ENCODE measurements at places on chromosomes 1 and 21. TPM values are rescaled to one million over a fixed set of nuclear protein-coding genes. Genes with fewer than 3 reads are reported as not detected.

DDX59 gene
- total RNA-seq, result 19.4 TPM

GRCh38 chr1:198934901-198935305 lies 296.1 kb downstream of the PTPRC start:
- no peak for DNase-seq
- H3K27me3 ChIP-seq, result no peaks in the 10 kb centered on the region
- H3K4me1 ChIP-seq, result no peaks in the 10 kb centered on the region
- H3K4me3 ChIP-seq, result no peak overlapping the region
- H3K27ac ChIP-seq, result no peak overlapping the region
- H3K36me3 ChIP-seq, result no peaks in the 10 kb centered on the region

DNA sequence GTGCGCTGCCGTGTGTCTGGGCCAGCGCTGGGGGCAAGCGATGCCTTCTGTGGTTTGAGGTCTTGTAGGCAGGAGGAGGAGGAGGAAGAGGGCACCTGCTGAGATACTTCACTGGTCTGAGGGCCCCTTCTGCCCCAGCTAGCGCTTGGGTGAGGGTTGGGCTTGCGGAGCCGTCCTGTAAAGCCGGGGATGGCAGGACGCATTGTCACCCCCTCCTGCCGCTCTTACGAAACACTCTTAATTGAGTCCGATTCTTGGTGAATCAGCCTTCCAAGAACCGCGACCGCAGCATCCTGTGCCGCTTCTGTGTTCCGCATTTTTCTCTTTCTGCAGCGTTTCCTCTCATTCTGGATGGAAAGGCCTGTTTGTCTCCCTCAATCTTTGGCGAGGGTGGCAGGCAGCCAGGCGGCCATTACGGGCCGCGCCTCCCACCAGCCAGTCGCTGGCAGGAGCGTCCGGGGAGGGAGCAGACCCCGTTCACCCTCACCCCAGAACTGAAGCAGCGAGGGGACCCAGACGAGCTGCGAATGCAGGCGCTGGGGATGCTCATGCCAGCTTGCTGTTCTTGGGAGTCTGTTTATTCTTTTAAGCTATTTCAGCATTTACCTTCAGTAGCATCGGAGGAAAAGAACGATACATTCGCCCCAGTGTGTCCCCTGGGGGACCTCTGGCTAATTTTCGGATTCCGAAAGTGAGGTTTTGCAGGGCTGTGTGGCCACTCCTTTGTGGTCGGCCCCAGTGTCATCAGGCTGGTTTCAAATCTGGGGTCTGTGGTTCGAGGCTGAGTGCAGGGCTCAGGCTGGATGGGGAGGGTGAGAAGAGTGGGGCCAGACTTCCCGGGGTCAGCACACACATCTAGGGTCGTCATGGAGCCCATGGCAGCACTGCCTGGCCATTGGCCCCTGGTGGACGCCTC lies 62.7 kb downstream of the SKI start:
- no peak overlapping the region for H3K4me3 ChIP-seq
- H3K4me1 ChIP-seq, result peaks cover 13% of the 10 kb centered on the region
- no peaks in the 10 kb centered on the region for H3K27me3 ChIP-seq
- no peak for DNase-seq
- no peaks in the 10 kb centered on the region for H3K36me3 ChIP-seq

- H3K4me1 ChIP-seq, result no peaks in the 10 kb centered on the region
- no peak for DNase-seq
- H3K27ac ChIP-seq, result no peak overlapping the region
- H3K4me3 ChIP-seq, result no peak overlapping the region
- no peaks in the 10 kb centered on the region for H3K36me3 ChIP-seq
Measured at GRCh38 chr1:67441739-67442281, 11.6 kb upstream of the SERBP1 start.

DNA sequence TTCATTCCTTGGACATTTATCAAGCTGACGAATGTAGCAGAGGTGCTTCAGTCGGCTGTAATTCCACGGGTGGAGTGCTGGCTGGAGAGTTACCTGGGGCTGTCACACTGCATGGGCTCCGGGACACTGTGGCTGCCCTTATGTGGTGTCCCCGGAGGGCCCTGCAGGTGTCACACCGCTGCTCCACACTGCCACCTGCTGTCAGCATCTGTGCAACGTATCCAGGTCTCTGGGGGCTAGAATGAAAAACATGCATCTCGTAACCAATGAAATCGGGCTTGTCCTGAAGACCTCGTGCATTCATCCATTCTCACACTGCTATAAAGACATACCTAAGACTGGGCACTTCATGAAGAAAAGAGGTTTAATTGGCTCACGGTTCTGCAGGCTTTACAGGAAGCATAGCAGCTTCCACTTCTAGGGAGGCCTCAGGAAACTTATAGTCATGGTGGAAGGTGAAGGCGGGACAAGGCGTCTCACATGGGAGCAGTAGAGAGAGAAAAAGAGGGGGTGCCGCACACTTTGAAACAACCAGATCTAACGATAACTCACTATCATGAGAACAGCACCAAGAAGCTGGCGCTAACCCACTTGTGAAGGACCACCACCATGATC lies 46.7 kb upstream of the PCBP3 start:
- no peaks in the 10 kb centered on the region for H3K4me1 ChIP-seq
- H3K4me3 ChIP-seq, result no peak overlapping the region
- H3K27me3 ChIP-seq, result no peaks in the 10 kb centered on the region
- DNase-seq, result peak; percentile 41

GRCh38 chr1:97947695-97948094 lies 26.9 kb upstream of the DPYD start:
- DNase-seq, result no peak
- no peaks in the 10 kb centered on the region for H3K4me1 ChIP-seq
- no peaks in the 10 kb centered on the region for H3K27me3 ChIP-seq
- H3K4me3 ChIP-seq, result no peak overlapping the region

DNA sequence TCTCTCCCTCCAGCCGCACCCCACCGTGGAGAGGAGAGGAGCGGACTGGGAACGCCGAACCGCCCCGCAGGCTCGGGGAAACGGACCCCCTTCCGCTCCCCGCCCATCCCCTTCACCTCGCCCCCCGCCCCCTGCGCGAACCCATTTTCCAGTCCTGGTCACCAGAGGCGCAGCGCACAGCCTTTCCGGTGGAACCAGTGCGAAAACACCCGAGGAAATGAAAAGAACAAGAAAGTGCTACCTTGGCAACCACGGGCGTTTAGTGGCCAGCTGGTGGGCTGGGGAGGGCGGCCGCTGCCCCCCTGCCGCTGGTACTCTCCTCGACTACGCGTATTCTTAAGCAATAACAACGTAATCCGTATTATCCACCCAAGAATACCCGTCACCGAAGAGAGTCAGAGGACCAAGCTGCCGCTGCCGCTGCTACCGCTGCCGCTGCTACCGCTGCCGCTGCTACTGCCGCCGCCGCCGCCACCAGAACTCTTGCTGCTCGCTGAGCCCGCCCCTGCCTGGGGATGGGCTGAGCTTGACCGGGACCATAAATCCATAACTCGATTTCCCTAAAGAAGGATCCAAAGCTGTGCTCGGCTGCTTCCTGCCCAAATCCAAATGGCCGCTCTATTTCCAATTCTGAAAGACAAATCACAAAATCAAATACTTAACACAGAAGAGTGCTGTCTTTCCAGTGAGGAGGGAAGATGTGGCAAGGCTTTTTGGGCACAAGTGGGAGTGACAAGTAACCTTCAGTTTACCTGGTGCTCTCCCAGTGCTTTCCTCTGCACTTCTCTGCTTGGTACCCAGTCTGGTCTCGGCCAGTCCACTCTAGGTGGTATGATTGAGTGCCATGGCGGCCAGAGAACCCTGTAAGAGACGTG lies 125.2 kb upstream of the DPYD start:
- peaks cover 10% of the 10 kb centered on the region for H3K4me1 ChIP-seq
- no peaks in the 10 kb centered on the region for H3K36me3 ChIP-seq
- peaks cover 34% of the 10 kb centered on the region for H3K27me3 ChIP-seq
- H3K27ac ChIP-seq, result no peak overlapping the region
- H3K4me3 ChIP-seq, result peak overlapping the region; percentile 66

DNA sequence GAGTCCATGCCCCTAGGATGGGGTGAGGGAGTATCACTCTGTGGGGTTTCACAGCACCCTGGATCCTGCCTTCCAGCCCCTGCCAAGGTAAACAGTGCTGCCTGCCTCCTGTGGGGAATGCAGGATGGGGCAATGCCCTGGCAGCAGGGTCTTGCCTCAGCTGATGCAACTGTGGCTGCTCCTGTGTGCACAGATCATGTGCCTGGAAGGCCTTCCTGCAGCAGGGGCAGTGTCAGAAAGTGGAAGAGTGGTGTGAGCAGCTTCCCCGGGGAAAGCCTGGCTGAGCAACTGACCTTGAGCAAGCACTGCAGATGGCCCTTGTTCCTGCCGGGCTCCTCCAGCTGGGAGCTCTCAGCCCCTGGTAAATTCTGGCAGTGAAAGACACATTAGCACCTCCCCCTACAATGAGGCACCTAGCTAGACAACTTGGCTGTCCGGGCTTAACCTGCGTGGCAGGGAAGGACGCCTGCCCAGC lies 9.9 kb downstream of the TOR3A start:
- no peak for DNase-seq
- H3K27ac ChIP-seq, result no peak overlapping the region
- no peak overlapping the region for H3K4me3 ChIP-seq
- peaks cover 9% of the 10 kb centered on the region for H3K36me3 ChIP-seq

VSIG8 gene
- not detected for total RNA-seq

CD247 gene
- total RNA-seq, result 2.2 TPM

ZMYND12 gene
- not detected for total RNA-seq

OR2M3 gene
- total RNA-seq, result not detected

DNA sequence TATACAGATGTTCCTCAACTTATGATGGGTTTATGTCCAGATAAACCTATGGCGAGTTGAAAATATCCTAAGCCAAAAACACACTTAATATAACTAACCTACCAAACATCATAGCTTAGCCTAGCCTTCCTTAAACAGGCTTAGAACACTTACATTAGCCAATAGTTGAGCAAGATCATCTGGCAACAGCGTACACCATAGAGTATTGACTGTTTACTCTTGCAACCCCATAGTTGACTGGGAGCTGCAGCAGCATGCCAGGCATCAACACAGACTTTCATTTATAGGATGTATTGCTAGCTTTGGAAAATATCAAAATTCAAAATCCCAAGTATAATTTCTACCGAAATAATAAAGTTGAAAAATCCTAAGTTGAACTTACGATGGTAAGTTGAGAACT lies 5.5 kb upstream of the LCE2D start:
- no peak overlapping the region for H3K4me3 ChIP-seq
- H3K36me3 ChIP-seq, result no peaks in the 10 kb centered on the region
- H3K27ac ChIP-seq, result no peak overlapping the region
- no peak for DNase-seq
- no peaks in the 10 kb centered on the region for H3K27me3 ChIP-seq

DNA sequence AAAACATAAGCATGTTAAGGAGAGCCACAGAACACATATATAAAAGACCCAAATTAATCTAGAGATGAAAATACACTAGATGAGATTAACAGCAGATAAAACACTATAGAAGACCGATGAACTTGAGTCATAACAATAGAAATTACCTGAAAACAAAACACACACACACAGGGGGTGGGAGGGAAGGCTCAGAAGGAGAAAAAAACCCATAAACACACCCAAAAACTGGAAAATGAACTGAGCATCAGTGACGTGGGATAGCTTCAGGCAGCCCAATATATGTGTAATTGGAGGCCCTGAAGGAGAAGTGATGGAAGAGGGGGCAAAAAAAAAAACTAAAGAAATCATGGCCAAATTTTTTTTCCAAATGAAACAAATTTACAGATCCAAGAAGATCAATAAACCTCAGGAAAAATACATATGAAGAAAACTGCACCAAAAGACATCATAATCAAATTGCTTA lies 11.4 kb downstream of the ALDH9A1 start:
- no peaks in the 10 kb centered on the region for H3K4me1 ChIP-seq
- DNase-seq, result no peak
- 0 out of 2 replicates have a peak, but pooled peaks cover 3% of the 10 kb centered on the region for H3K36me3 ChIP-seq
- no peaks in the 10 kb centered on the region for H3K27me3 ChIP-seq
- H3K4me3 ChIP-seq, result no peak overlapping the region
- no peak overlapping the region for H3K27ac ChIP-seq

DNA sequence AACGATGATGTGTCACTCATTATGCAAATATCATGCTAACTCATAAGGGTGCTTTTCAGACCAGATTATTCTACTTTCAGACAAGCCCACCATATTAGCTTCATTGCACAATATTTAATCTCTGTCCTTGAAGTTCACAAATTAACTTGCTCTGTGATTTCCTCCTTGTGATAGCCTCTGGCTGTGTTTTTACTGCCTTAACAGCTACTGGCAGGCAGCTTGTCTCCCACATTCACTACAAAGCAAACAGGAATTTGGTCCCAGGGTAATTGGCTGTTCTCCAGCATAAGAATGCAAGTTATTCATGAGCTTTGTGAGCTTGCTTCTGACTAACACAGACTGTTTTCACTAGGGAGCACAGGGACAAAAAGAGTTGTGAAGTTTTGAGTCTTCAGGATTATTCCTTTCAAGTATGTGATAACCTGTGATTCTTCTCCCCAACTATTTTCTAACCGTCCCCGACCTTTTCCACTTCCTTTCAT lies 87.9 kb upstream of the HMCN1 start:
- H3K36me3 ChIP-seq, result no peaks in the 10 kb centered on the region
- no peaks in the 10 kb centered on the region for H3K27me3 ChIP-seq
- H3K4me1 ChIP-seq, result peaks cover 13% of the 10 kb centered on the region
- H3K27ac ChIP-seq, result peak overlapping the region; percentile 66

OVAAL gene
- not detected for total RNA-seq

DNA sequence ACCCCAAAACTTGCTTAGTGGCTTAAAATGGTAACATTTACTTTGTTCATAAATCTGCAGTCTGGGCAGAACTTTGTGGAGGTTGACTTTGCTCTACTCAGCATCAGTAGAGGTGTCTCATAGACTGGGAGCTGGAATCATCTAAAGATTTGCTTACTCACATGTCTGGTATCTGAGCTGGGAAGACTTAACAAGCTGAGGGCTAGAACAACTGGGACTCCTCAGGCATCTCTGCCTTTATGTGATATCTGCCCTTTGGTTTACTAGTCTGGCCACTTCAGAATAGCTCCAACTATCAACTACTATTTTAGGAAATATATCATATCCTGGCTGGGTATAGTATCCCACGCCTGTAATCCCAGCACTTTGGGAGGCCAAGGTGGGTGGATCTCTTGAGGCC lies 82.5 kb downstream of the C4BPA start:
- no peaks in the 10 kb centered on the region for H3K36me3 ChIP-seq
- no peak for DNase-seq
- no peak overlapping the region for H3K27ac ChIP-seq
- H3K27me3 ChIP-seq, result no peaks in the 10 kb centered on the region
- no peak overlapping the region for H3K4me3 ChIP-seq

GRCh38 chr1:151314137-151314875 lies 12.9 kb downstream of the PI4KB start:
- DNase-seq, result no peak
- peaks cover 6% of the 10 kb centered on the region for H3K36me3 ChIP-seq
- H3K4me1 ChIP-seq, result no peaks in the 10 kb centered on the region
- H3K27ac ChIP-seq, result no peak overlapping the region
- H3K27me3 ChIP-seq, result no peaks in the 10 kb centered on the region
- no peak overlapping the region for H3K4me3 ChIP-seq

CYP4Z1 gene
- not detected for total RNA-seq

DNA sequence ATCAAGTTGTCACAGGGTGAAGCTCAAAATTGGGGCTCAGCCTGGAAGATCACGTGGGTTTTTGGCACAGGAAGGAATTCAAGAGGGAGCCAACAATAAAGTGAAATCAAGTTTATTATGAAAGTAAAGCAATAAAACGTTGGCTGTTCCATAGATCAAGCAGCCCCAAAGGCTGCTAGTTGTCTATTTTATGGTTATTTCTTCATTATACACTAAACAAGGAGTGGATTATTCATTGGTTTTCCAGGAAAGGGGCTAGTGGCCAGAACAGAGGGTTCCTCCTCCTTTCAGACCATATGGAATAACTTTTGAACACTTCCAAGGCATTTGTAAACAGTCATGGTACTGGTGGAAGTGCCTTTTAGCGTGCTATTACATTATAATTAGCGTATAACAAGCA lies 723.5 kb upstream of the ADAMTS5 start:
- no peaks in the 10 kb centered on the region for H3K36me3 ChIP-seq
- 0 out of 2 replicates have a peak, but pooled peaks cover 3% of the 10 kb centered on the region for H3K4me1 ChIP-seq
- no peak overlapping the region for H3K27ac ChIP-seq
- no peaks in the 10 kb centered on the region for H3K27me3 ChIP-seq

All from H1 (cell line).